ENCODE measurements at places on chromosomes 12 and 14.

DNA sequence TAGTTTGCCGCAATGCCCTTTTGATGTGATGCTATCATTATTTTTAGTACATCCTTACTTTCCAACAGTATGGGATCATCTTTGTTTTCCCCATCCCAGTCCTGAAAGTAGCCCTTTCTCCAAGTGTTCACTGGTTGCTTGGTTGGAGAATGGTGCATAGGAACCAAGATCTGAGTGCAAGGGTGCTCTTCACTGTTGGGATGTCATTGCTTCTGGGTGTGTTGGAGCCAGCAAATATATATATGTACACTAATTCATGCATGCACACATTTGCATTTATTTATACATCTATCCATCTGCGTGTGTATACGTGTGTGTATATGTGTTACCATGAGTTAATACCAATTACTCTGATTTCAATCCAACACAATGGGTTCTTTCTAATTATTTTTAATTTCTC, 64.1 kb upstream of the RFLNA start:
- DNase-seq, result no peak

- no peak for DNase-seq
These were observed 75.2 kb downstream of the TNFAIP2 start for GRCh38 chr14:103198131-103199105.

DNA sequence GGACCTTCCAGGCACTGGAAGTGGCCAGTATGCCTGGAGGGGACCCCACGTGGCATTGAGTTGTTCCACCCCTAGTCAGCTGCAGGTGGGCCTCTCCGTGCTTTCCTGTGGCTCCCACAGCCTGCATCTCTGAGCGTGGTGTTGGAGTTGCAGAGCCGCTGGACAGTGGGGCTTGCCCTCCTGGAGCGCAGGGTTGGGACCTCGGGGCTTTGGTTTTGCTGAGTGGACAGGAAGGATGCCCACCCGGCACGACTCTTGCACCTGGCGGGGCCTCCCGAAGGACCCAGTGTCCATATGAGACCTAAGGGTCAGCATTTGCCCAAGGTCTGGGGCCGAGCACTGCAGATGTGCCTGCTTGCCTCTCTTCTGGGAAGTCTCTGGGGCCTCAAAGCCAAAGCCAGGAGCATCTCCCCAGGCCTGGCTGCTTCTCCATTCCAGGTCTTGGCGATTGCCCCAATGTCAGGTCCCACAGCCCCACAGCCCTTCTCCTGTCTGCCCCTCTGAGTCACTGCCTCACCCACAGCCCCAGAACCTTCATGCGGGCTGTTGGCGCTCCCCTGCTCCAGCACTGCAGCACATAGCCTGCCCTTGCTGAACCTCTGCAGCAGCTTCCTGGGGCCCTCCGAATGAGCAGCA, 1.5 kb downstream of the PACS2 start:
- no peak for DNase-seq

DNA sequence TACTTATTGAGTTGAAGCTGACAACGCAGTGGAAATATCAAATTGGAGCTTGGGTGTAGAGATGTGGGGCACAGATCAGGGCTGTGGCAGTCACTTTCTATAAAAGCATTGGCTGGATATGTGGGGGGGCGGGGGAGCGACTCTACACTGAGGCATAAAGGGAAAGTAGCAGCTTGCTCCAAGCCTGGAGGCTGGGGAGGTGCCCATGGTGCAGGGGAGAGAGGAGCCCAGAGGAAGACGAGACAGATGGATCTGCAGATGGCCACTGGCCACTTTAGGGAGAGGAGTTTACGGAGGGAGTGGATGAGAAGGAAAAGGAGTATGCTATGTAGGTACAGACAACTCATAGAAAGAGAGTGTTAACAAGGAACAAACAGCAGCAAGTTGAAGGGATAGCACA, 13.5 kb upstream of the NGB start:
- DNase-seq, result no peak

- no peak for DNase-seq
These were observed 210.4 kb upstream of the FAR2 start for GRCh38 chr12:28938581-28939235.

DNA sequence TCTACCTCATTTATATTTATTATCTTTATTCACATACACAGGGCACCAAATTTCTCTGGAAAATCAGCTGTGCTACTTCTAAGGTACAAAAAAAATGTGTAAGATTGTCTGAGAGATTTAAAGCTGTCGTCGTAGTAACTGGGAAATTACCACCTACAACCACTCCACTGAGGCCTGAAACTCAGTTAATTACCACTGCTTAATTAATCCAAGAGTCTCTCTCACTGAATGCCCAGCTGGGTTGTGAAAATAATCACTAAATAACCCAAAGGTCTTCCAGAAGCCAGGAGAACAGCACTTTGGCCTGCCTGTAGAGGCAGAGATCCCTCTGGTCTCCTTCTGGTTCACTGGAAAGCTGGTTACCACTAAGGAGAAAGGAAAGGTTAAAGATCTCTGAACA, 207.2 kb upstream of the TMPO start:
- no peak for DNase-seq

DNA sequence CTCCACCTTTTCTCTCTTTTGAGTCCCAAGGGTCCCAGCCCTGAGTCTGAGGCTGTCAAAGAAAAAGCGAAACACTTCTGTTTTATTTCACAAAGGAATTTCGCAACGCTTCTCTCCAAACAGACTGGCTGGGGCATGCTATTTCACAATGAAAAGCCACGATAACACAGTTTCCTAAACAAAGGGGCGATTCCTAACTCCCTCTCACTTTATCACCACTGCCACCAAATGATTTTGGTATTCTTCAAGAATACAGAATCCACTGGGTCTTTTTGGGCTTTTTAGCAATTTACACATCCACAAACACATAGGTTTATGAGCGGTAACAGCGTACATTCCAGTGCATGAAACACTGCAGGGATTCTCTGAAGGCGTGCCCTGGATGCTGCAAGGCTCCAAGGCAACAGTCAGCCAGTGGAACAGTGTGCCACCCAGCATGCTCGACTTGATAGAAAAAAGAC, 161.2 kb downstream of the DAD1 start:
- DNase-seq, result no peak

- no peak for DNase-seq
These were observed 7.3 kb upstream of the RIC8B start for GRCh38 chr12:106767206-106767605.

DNA sequence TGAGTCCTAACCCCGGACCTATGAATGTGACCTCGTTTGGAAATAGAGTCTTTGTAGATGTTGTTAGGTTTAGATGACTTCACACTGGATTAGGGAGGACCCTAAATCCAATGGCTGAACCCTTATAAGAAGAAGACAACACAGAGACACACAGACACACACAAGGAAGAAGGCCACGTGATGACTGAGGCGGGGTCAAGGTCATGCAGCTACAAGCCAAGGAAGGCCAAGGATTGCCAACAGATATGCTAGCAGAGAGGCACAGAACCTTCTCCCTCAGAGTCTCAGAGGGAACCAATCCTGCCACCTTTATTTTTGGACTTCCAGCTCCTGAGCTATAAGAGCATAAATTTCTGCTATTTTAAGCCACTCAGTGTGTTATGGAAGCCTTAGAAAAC, 31.8 kb downstream of the LTBP2 start:
- DNase-seq, result no peak

DNA sequence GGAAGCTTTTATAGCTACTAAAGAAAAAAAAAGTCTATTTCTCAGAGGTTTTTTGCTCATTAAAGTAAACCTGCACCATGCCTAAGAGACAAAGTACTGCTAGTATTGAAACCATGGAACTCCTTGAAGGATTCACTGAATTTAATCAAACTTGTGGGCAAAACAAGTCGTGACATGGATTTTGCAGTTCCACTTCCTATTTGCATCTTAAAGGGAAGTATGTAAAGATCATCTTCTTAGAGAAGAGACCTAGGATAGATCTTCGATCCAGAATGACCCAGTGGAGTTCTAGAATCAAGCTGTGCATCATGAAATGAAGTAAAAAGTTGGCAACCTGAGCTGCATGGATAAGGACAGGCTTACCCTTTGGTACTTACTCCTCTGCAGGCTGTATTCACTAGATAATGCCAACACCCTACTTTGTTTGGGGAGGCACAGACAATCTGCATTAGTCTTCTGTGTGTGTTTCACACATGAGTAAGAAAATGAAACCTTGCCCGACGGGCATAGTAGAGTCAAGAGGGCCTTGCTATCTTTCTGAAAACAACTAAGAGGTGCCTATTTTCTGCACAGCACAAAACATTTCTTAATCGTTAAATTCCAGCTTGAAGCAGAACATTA, 1.9 kb downstream of the GNG2 start:
- no peak for DNase-seq

GRCh38 chr14:33631441-33631840, 319.4 kb downstream of the EGLN3 start:
- DNase-seq, result no peak

DNA sequence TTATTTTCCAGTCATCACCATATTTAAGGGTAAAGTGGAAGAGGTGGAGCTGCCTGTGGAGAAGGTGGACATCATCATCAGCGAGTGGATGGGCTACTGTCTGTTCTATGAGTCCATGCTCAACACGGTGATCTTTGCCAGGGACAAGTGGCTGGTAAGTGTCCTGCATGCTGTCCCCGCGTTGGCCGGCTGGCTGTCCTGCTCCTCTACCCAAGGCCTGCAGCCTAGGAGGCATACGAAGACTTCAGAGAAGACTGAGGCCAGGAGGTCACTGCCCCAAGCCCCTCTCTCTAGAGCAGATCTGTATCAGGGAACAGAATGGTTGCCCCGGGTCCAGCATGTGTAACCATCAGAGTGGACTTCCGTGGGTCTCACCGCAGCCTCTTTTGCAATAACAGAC, 77.7 kb downstream of the PRMT8 start:
- no peak for DNase-seq

- peak; percentile 47 for DNase-seq
These were observed 4.7 kb upstream of the PSMA6 start for GRCh38 chr14:35287431-35288013.

DNA sequence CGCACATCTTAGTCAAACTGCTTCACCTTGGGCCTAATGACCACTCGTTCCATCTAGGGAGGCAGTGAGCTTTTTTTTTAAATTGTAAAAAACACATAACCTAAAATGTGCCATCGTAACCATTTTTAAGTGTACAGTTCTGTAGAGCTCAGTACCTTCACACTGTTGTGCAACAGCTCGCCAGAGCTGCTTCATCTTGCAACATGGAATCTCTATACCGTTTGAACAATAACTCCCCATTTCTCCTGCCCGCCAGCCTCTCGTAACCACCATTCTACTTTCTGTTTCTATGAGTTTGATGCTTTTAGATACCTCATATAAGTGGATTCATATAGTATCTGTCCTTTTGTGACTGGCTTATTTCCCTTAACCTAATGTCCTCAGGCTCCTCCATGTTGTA, 196.2 kb downstream of the CHST11 start:
- DNase-seq, result no peak

- no peak for DNase-seq
These were observed 103.2 kb downstream of the SLC38A4 start for GRCh38 chr12:46722394-46723185.

DNA sequence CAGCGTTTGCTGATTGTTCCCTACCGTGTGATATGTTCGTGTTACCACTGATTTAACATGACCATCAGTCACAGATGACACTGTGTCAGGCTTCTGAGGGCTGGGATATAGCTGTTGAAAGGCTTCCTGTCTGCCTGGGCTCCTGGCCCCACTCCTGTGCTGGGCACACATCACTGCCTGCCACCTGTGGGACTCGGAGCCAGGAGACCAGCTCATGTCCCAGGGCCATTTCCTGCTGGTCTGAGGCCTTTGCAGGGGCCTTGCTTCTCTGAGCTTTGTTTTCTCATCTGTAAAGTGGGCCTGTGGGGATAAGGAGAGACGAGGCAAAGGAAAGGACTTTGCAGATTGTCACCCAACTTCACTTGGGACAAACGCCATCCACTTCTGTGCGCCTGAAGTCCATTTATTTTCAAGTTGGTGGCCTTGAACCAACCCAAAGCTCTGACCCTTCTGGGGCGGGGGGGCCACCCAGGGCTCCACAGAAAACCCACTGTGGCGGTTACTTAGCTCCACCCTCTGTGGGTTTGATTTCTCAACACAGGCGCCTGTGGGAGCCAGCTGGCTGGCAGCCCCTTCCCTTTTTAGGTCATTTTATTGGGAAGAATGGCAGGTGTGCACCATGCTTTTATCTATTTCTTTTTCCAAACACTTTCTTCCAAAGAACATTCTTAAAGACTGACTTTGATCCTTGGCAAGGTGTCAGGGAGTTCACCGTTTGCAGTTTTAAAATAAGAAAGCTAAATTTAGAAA, 54.1 kb downstream of the BEGAIN start:
- DNase-seq, result no peak

DNA sequence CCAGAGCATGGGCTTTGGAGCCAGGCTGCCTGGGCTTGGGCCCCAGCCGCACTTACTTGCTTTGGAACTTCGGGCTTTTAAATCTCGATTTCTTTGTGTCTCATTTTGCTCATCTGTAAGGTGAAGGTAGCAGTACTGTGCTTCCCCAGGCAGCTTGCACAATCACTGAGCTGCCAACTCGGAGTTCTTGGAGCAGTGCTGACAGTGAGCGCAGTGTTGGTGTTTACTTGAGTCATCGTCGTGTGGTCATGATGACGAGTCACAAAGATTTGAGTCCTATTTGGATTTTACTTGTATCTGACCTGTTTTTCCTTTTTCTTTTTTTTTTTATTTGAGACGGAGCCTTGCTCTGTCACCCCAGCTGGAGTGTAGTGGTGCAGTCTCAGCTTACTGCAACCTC, 31.3 kb upstream of the ATF1 start:
- DNase-seq, result no peak

- DNase-seq, result no peak
These were observed 294.8 kb upstream of the SOX5 start for GRCh38 chr12:24244231-24244630.

All from stimulated activated CD4-positive, alpha-beta T cell treated with anti-CD3 and anti-CD28 coated beads, Interleukin-12 subunit alpha, Interleukin-12 subunit beta, amount 100 ng/mL, for 4 hours (primary cell).